ENCODE measurements at places on chromosomes 16 and 17.

DNA sequence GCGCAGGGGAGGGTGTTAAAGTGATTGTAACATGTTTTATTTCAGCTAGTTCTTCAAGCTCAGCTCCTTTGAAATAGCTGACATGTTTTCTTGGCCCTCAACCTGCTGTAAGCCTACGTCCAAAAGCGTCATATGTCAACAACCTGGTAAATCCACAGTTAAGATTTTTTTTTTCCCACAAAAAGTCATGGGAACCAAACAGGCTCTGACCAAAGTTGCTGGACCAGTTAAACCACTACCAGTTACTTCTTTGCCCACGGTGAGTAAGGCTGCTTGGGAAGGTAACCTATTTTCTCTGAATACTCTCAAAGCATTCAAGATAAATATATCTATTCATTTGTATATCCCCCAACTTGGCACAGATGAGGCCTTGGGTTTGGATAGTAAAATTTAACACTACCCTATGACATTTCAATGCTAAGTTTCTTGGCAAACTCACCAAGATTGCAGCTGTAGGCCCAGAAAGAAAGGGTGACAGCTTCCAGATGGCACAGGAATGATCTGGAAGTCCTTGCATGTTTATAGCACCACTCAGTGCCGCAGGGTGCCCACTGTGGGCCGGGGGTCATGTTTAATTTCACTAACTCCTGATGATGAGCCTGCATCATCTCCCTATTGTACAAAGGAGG lies 166.2 kb downstream of the XYLT1 start:
- DNase-seq: no peak

- no peak for DNase-seq
These were observed 2.5 kb downstream of the CISD3 start for GRCh38 chr17:38732376-38733281.

DNA sequence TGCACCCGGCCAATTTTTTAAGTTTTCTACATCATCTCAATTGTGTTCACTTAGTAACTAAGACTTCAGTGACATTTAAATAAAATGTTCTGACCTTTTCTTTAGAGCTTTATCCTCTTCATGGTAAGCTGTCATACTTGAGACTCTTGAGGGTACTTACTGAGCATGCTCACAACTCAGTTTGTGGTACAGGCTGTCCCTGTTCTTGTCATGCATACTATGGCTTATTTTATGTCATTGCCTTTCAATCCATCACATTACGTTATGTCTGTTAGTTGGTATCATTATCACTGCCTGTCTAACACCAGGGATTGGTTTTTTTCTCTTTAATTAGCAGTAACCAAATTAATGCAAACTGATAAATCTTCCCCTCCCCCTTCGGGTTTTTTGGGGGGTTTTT lies 41.9 kb upstream of the RHBDL3 start:
- no peak for DNase-seq

- no peak for DNase-seq
These were observed 2.0 kb upstream of the KRTAP2-1 start for GRCh38 chr17:41049110-41049509.

DNA sequence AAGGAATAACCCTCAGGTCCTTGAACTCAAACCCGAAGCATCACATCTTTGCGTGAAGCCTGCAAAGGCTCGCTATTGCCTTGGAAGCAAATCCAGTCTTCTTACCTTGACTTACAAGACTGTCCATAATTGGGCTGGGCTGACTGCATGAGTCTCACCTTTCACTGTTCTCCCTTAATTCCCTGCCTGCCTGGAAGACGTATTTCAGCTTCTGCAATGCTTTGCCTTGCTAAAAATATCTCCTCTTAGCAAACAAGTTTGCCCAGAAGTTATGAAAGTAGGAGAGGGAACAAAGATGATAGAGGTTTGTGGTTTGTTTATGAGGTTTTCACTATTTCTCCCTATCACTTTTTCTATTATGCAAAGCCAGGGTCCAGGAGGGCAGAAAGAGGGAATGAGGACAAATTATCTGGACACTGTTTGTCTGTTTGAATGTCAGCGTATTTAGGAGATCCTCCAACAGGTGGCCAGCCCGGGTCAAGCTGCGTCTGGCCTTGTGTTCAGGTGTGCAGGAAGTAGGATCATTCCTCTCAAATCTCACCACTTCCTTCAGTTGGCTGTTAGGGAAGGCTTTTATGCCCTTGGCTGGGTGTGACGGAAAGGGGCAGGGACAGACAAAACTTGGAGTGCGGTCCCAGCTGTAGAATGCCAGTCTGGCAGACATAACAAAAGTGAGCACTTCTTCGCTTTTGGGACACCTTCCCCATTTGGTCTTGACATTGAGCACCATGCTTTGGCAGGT lies 488.9 kb downstream of the CDH13 start:
- DNase-seq: no peak

GRCh38 chr17:43832168-43832975 lies 574 bp downstream of the MPP3 start:
- DNase-seq: peak; percentile 12

GRCh38 chr17:61583242-61583641 lies 7.8 kb downstream of the NACA2 start:
- peak; percentile 18 for DNase-seq

DNA sequence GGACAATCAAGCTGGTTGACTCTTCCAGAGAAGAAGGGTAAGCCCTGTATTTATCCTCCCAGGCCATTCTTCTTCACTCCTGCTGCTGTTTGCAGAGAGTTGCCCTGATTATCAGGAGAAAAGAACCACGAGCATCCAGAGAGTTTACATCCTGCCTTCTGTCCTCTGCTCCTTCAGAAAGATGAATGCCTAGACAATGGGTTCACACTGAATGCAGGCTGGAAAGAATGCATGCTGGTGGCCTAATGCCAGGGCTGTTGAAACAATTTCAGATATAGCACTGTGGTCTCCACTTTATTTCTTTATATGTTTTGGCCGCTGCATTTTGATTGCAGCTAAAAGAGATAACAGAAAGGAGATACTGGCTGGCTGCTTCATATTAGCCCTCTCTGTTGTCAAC lies 21.2 kb upstream of the HAS3 start:
- no peak for DNase-seq

All from skeletal muscle cell (primary cell).